Activated CD4-positive, alpha-beta T cell treated with anti-CD3 and anti-CD28 coated beads for 1 hour (primary cell): ENCODE measurements at places on chromosomes 3 and 15.

GRCh38 chr3:134446800-134447199, 39.0 kb downstream of the ANAPC13 start:
- DNase-seq = no peak

DNA sequence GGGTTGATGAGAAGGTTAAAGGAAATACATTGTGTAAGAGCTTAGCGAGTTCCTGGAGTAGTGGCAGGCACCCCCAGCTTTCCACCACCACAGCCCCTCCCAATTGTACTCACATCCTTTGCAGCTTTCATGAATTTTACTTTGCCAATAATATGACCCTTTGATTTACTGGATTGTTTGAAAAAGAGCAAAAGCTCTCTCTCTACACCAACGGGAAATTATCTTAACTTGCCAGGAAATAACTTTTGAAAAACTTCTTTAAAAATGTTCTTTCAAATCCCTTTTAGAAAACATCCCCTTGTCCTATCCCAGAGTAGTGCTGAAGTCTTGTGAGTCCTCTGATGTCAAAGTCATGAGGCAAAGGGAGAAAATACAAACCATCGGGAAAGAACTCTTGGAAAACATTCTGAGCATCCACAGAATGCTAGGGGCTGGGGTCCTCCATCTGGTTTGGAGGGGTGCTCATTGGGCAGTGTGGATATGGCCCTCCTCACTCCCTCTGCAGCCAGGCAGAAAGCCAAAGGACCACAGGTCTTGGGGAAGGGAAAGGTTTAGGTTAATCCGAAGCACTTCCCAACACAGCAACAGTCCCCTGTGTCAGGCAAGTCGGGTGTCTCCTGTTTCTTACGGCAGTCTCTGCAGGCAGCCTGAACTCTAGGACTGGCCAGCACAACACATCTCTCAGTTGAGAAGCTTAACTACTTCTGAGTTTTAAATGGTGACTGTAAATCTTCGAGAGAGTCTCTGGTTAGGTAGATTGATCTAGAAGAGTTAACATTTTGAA, 36.5 kb downstream of the BOC start:
- no peak for DNase-seq

GRCh38 chr15:92074101-92074500, 220.6 kb downstream of the SLCO3A1 start:
- DNase-seq = no peak

DNA sequence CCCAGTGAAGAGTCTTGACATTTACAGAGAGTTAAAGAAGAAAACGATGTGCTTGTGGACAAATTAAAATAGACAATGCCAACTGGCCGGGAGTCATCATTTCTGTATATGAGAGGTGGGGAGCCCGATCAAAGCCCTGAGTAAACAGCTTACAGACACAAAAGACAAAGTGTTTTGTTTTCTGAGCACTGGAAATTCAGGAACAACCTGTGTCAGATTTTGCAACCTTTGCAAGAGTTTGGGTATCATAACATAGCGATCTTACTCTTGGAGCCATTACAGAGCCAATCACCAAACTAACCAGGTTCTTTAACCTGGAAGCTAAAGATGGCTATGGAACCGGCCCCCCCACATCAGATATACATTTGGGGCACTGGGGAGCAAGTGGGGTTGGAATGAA, 101.9 kb upstream of the LRIG1 start:
- DNase-seq = no peak

GRCh38 chr3:149815321-149815720, 2.3 kb downstream of the RNF13 start:
- no peak for DNase-seq

DNA sequence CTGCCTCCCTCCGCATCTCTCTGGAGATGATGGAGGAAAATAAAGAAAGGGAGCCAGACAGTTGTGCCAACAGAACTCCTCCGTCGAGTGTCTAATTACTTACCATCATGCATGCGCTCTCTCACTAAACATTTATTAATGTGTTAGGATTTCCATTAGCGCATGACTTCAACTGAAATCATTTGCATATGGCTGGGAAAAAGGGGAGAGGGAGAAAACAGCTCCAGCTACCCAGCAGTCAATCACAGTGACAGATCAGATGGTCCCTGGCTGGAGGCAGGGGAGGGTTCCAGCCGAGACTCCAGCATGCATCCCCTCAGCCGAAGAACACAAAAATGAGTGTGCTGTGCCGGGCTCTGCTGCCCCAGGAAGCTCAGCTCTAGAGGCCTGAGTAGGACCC, 6.8 kb upstream of the RHO start:
- no peak for DNase-seq

DNA sequence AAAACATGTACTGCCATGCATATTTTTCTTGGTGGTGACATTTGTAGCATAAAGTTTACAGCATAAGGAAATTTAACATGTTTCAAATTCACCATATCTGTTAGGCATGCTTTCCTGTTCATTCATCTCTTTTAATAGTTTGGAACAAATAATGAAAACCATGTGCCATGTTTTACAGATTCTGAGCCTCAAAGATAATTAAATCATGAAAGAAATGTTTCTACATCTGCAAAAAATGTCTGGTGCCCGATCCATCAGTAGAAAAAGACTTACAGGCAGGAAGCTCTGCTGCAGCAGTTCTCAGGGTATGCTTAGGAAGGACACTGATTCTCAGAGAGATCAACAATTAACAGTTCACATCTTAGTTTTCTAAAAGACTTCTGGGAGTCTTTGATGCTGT, 316.2 kb downstream of the IL5RA start:
- DNase-seq = no peak

DNA sequence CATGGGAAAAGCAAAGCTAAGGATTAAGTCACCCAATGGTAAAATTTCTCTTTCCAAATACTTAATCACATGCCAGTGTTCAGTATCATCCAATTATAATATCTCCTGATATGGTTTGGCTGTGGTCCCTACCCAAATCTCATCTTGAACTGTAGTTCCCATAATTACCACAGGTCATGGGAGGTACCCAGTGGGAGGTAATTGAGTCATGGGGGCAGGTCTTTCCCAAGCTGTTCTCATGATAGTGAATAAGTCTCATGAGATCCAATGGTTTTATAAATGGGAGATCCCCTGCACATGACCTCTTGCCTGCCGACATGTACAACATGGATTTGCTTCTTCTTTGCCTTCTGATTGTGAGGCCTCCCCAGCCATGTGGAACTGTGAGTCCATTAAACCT, 26.1 kb upstream of the NMB start:
- DNase-seq = no peak

DNA sequence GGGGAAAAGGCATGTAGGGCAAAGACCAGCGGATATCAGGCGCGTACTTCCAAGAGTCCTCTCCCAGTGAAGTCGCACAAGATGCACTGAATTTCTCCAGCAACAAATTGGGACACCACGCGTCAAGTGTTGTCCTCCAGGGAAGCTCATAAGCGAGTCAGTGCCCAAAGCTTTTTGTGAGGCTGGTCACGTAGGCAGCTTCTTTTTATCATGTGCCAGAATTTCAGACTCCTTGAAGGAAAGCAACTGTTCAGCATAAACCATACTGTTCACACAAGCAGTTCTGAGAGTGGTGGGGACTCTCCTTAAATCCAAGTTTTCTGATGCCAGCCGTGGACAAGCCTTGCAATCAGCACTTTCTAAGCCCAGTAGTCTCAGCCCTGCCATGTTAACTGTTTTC, 10.1 kb upstream of the FSTL1 start:
- DNase-seq = no peak

GRCh38 chr3:18190646-18191045, 234.5 kb downstream of the SATB1 start:
- DNase-seq = no peak

GRCh38 chr3:36911990-36912804, 32.7 kb downstream of the TRANK1 start:
- no peak for DNase-seq

- no peak for DNase-seq
These were observed 1333.5 kb upstream of the CADM2 start for GRCh38 chr3:83625261-83625660.

GRCh38 chr3:17360991-17361390, 381.4 kb downstream of the TBC1D5 start:
- DNase-seq = no peak

DNA sequence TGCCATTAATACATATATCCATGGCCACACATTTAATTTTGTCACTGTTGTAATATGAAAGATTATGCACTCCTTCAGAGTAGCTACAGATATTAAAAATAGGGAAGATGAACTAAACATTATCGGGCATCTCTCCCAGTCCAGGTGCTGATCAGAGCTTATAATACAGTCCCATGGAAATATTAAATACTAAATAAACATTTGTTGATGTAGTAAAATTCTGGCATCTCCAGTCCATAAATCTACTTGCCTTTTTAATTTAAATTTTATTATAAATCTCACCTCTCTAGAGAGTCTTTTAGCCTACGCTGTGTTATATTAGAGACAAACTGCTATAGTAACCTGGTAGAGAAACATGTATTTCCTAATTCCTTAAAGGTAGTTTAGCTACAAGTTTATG, 297.6 kb downstream of the GRM7 start:
- no peak for DNase-seq

DNA sequence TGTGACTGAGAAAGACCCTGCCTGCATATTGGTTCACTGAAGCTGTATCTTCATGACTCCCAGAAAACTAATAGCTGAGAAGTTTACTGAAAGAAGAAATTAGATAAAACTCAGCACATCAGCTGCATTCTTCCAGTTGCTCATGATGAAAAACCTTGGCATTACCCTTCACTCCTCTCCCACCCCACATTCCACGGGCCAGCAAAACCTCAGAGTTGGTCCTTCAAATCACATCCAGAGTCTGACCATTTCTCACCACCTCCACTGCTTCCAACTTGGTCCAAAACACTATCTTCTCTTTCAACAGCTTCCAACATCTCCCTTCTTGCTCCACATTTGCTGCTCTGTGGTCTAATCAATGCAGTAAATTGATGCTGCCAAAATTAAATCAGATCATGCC, 97.1 kb downstream of the CD47 start:
- DNase-seq = no peak

- no peak for DNase-seq
These were observed 133.0 kb downstream of the LRRK1 start for GRCh38 chr15:101052031-101052620.

DNA sequence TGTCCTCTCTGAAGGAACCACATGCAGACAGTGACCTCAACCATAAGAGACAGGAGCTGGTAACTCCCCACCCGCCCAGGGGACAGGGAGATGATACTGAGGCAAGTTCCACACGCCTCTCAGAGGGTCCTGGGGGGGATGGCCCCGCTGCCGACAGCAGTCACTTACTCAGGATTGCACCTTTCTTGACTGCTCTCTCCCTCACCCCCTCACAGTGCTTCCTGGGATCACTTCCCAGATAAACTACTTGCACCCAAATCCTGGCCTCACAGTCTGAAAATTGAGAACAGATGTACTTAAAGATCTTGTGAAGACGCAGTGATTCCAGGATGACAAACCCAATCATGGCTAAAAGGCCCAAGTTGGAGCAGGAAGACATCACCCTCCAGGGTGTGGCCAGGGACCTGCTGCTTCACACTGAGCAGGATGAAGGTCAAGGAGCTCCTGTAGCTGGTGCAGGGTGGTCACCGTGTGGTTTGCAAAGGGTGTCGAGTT, 207.6 kb downstream of the ADAMTS17 start:
- DNase-seq = no peak

GRCh38 chr3:123449997-123450604, 1.2 kb upstream of the ADCY5 start:
- no peak for DNase-seq

DNA sequence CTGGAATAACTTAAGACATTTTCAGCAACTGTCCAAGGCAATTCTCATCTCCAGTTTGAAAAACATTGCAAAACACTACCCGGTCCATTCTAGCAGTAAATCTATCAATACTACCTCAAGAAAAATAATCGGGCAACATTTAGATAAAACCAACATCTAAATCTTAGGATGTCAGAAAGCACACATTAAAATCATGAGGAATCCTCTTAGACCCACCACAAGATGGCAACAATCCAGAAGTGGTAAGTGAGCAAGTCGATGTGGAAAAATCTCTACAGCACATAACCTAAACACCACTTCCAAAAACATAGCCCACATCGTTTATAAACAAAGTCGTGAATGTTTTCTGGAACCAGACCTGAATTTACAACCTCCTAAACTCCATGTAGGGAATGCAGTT, 5.7 kb downstream of the PLCH1 start:
- DNase-seq = no peak

DNA sequence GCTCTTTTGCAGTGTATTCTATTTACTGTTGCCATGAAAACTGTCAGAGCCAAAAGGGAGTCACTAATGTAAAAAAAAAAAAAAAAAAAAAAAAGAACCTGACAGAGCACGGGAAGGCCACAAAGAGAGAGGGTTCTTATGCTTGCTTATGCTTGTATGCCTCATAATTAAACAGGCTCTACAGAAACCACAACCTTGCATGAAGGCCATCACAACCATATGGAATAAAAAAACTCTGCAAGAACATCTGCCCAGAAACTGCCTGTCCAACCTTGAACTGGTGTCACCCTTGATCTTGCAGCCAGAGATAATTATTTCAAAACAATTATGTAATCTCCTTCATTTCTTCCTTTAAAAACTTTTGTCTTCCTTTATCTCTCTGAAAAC, 50.1 kb downstream of the CFAP20DC start:
- DNase-seq = no peak
